ENCODE measurements at places on chromosomes 16 and 17.

- no peak for DNase-seq
Measured at GRCh38 chr17:57866723-57867122, 16.9 kb upstream of the MRPS23 start.

GRCh38 chr17:18963126-18964017, 11.4 kb downstream of the SLC5A10 start:
- no peak for DNase-seq

DNA sequence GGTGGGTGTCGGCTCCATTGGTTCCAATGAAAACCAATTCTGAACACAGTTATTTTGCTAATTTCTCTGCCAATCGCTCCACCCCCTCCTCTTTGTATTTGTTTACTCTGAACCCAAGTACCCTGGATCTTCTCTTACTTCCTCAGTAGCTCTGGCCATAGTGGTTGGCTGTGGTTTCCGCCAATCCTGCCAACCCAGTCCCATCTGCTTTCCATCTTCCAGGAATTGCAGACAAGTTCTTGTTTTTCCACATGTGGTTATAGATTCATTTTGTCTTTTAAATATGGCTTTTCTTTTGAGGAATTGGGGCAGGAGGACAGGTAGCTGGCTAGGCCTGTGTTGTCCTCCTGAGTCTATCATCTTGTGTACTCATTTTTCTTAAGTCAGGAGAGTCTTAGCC, 92.0 kb downstream of the CYLD start:
- no peak for DNase-seq

- no peak for DNase-seq
Measured at GRCh38 chr17:39098588-39098987, 52.8 kb downstream of the PLXDC1 start.

- no peak for DNase-seq
Measured at GRCh38 chr16:24322106-24322505, 66.0 kb downstream of the CACNG3 start.

Measured in mammary epithelial cell (primary cell).